DMS153 (cell line): ENCODE measurements at places on chromosomes 2 and 18.

DNA sequence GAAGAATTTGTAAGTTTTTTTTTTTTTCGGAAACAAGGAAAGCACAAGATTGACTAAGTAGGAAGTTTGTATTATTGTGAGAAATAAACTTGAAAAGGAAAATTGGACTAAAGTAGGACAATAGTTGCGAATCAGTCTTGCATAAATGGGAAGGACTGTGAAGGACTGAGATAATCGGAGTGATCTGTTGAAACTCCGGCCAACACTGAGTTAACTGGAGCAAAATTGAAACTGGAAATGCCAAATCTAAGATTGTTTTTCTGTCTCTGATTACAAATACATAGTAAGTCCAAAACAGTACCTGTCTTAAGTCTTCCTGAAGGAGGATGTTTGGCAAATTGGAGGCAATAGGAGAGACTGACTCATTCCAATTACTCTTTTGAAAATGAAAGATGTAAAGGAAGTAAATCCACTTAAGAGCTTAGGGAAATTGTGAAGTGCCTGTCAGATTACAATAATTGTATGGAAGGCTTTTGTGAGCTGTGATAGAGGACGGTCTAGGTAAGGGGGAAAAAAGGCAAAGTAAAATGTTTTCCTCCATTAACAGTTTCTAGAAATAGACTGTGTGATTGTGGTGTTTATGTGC lies 204.9 kb upstream of the CYRIA start:
- peak; percentile 51 for DNase-seq

DNA sequence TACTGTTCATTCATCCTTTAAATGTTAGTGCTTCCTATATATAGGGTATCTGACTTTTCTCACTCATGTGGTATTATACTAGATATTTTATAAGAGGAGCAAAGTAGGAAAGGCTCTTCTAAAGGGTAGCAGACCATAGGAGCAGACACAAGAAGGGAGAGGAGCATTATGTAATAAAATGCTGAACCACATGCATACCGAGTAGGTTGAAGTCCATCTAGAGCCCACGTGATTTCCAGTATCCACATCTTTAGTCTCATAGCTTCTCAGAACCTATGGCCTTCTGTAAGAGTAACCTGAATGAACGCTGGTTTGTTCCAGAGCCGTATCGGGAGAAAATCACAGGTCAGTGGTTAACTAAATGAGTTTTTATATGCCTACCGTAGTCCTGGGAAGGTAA lies 85.9 kb downstream of the MAP3K20 start:
- no peak for DNase-seq

GRCh38 chr2:6970551-6970950 lies 53.3 kb downstream of the RNF144A start:
- no peak for DNase-seq

GRCh38 chr2:4358837-4359236 lies 655.5 kb downstream of the DCDC2C start:
- DNase-seq: peak; percentile 94

GRCh38 chr2:167293172-167293781 lies 405.0 kb downstream of the XIRP2 start:
- no peak for DNase-seq

GRCh38 chr18:3703732-3704176 lies 253.8 kb downstream of the TGIF1 start:
- DNase-seq: no peak

GRCh38 chr2:235575431-235575830 lies 81.6 kb downstream of the AGAP1 start:
- no peak for DNase-seq

- no peak for DNase-seq
These were observed 1.0 kb upstream of the OSR1 start for GRCh38 chr2:19359456-19359855.

GRCh38 chr2:216081012-216081411 lies 597 bp downstream of the PECR start:
- no peak for DNase-seq

DNA sequence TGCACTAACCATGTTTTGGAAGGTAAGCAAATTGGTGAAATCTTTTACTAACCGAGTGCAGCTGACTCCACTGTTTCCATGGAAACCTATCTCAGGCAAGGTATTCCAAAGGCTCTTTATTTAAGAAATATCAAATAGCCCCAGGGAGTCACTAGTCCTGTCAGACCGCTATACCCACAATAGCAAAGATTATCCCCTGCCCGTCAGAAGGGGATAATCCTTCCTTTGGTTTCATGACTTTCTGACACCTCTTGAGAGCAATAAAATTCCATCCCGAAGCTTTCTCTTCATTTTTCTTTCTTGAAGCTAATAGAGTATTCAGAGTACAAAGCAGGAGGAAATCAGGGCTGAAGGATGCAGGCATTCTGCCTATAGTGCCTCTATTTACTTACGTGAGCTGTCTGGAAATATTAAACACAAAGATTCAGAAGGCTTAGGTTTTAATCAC lies 34.7 kb upstream of the MAP2 start:
- no peak for DNase-seq

GRCh38 chr2:9258953-9259399 lies 52.4 kb downstream of the ASAP2 start:
- DNase-seq: no peak

DNA sequence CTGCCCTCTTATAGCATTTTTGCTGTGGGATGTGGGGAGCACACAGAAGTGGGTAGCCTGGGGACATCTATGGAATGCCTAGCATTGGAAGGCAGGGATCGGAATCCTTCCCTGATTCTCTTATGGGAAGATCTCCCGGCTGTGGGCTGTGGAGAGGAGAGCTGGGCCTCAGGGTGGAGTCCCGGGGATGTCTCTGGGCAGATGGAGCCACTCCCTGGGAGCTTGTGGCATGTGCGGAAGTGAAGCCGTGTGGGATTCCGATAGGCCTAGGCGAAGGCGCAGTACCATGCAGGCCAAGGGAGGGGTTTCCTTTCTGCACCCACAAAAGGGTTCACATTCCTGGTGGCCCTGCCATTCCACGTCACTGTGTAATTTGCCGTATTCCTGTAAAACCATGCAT lies 87.9 kb downstream of the GLI2 start:
- no peak for DNase-seq

- DNase-seq: no peak
These were observed 87.2 kb downstream of the SMAD7 start for GRCh38 chr18:48863432-48864065.

- no peak for DNase-seq
These were observed 49.9 kb upstream of the PARD3B start for GRCh38 chr2:204495381-204495780.

- no peak for DNase-seq
These were observed 37.9 kb downstream of the PMS1 start for GRCh38 chr2:189821953-189822748.

DNA sequence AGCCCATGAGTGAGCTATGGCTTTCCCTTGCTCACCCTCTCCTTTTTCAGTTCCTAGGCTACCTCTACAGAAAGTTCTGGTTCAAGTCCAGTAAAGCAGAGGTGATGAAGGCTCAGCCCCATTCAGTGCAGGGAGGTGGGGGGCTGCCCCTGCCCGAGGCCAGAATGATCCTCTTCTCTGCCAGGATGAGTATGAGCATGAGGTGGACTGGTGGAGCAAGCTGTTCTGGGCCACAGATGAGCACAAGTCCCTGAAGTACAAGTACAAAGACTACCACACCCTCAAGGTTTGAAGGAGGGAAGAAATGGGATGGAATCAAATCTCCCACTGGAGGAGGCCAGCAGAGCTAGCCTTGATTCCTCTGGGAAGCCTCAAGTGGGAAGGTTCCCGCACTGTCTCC lies 42.4 kb downstream of the LMAN2L start:
- DNase-seq: no peak

- no peak for DNase-seq
These were observed 37.2 kb downstream of the AGPS start for GRCh38 chr2:177429688-177430325.

- no peak for DNase-seq
These were observed 160.9 kb downstream of the DYSF start for GRCh38 chr2:71613953-71614925.

GRCh38 chr2:176083796-176084261 lies at the start of gene EVX2:
Gene EVX2, minus strand, starts transcription at chr2:176083962. Its CDS starts 186 bp downstream, at chr2:176083776.
- no peak for DNase-seq

DNA sequence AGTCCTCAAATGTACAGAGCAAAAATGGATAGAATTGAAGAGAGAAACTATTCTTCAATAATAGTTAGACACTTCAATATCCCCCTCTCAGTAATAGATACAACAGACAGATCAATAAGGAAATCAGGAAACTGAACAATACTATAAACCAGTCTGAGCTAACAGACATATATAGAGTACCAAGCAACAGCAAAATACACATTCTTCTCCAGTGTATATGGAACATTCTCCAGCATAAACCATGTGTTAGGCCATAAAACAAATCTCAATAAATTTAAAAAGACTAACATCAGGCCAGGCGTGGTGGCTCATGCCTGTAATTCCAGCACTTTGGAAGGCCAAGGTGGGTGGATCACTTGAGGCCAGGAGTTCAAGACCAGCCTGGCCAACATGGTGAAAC lies 43.7 kb upstream of the AMMECR1L start:
- DNase-seq: no peak

DNA sequence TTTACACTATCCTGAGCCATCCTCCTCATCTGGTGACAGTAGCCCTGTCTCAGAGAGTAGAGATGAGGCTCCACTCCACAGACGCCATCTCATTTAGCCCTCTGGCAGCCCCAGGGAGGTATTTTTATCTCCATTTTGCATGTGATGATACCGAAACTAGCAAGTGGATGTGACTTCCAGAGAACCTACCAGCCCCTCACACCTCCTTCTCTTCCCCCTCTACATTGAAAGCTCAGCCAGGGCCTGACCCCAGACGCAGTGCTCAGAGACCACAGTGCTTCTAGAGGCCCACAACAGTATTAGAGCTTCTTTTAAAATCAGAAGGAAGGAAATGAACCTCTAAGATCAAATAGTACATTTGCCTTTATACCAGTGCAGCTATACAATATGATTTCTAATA lies 8.3 kb downstream of the GYPC start:
- no peak for DNase-seq

DNA sequence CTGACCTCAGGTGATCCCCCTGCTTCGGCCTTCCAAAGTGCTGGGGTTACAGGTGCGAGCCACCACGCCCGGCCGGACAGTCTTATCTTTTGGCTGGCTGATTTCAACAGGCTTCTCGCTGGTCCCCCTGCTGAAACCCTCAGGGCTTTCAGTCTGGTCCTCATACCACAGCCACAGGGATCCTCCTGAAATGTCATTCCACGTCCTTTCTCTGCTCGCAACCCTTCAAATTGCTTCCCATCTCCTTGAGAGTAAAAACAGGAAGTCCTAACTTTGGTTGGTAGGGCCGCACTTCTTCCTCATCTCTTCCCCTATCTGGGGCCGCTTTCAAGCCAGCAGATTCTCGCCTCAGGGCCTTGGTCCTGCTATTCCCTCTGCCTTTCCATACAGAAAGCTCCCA lies 1.4 kb upstream of the CAB39 start:
- no peak for DNase-seq

- no peak for DNase-seq
These were observed 239.6 kb downstream of the MREG start for GRCh38 chr2:215773728-215774127.

GRCh38 chr18:39647627-39648534 lies 2082.3 kb upstream of the CELF4 start:
- peak; percentile 47 for DNase-seq

GRCh38 chr2:176415174-176415895 lies 146.1 kb downstream of the MTX2 start:
- DNase-seq: no peak

DNA sequence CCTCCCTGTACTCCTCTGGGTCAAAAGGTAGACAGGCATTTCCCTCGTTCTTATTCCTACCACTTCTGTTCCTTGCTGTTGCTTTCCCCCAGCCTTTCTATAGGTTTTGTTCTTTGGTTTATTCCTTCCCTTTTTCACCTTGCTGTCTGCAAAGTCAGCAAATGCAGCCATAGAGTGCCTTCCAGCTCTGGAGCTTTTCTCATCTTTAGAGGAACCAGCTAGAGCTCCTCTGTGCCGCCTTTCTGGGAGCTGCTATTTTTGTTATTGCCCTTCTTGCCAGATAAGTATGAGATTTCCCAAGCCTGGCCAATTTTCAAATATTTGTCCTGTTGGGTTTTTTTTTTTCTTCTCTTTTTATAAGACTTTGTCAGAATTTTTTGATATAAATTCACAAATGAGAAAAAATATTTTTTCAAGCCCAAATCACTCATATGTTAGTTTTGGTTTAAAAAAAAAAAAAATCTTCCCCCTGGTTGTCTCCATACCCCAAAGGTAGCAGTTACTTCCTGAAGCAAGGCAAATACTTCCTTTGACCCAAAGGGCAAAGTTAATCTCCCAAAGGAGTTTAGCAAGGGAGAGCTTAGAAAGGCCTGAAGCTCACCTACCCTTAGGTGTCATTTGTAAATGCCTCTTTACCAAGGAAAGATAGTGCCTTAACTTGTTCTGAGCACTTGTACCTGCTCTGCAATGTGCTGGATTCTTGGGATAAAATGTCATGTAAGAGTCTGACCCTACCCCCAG lies 5.1 kb upstream of the TTC27 start:
- DNase-seq: no peak

DNA sequence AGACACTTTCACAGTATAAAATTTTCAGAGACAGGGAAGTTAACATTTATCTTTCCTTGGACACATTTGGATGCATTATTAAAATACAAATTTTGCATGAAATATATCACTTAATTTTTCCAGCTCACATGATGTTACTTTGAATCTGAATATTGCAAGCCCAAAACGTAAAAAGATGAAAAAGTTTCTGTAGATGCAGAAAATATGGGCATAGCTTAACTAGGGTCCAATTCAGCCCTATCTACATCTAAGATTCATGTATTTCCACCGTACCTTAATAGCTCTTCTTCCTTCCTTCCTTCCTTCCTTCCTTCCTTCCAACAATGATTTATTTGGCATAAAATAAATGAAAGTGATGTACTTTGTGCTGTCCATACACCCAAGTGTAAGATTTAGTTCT lies 1084.6 kb upstream of the TMEFF2 start:
- DNase-seq: no peak

DNA sequence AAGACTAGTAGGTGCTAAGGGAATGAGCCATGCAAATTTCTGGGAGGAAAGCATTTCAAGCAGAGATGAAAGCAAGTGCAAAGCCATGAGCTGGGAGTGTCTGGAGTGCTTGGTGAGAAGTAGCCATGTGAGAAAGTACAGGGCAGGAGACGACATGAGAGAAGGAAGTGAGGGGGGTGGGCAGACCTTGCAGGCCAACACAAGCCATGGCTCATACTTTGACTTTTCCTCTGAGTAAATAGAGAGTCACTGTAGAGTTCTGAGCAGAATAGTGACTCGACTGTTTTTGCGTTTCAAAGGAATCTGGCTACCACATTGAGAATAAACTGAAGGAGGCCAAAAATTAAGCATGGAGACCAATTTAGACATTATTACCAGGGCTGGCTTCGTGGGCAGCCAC lies 42.2 kb downstream of the SCN2A start:
- DNase-seq: no peak

GRCh38 chr2:233441161-233442027 lies 87.1 kb downstream of the DGKD start:
- no peak for DNase-seq

- DNase-seq: peak; percentile 68
These were observed 323.7 kb downstream of the LPIN1 start for GRCh38 chr2:12070153-12070552.
